ENCODE measurements at places on chromosomes 4 and X.

DNA sequence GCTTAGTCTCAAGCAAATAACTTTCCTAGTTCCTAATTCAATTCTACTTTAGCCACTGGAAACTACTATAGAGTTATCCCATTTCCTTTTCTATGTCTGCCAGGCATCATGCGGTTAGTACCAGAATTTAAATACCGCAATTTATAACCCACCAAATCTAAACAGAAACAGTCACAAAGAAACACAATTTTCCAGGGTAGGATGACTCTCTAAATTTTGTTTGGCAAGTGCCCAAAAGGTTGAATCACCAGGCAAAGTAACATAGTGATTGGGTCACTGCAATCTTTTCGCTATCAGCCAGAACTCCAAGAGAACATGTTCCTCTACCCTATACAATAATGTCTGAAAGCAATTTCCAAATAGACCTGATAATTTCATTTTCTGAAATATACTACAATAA lies 240.2 kb upstream of the GRIA3 start:
- DNase-seq, result no peak

GRCh38 chrX:13669246-13669737 lies 16.4 kb downstream of the TCEANC start:
- peak; percentile 89 for DNase-seq

DNA sequence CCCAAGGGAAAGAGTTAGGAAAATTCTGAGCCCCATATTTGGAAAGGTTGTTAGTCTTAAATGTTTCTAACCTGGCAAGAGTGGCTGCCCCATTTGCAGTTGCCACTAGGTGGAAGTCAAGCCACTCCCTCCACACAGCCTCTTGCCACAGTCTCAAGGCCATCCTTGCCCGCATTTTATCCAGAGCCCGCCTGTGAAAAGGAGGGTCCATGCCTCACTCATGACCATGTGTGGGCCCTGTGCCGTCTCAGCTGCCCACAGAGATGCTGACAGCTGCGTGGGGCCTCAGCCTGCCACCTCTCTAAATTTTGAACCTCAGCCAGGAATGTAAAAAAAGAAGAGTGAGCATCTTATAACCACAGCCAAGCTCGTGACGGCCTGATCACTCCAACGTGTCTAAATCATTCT lies 201.5 kb upstream of the FAM241A start:
- peak; percentile 53 for DNase-seq

- no peak for DNase-seq
Measured at GRCh38 chr4:27181693-27182092, 321.1 kb downstream of the STIM2 start.

DNA sequence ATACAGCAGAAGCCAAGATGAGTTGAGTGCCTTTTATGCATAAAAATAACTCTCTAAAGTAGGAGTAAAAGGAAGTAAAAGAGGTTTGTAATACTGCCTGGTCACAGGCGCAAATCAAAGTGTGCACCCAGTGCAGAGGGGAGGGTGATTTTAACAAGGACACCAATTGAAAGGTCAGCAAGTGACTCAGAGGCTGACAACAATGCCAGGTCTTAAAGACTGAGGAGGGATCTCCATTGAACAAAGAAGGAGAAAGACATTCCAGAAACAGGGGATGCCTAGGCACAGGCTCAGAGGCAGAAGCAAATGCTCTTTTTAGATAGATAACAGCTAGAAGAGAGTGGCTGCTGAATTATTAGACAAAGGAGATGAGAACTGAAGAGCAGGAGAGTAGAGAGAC lies 297.4 kb upstream of the VCX start:
- DNase-seq, result no peak
